CD4-positive, alpha-beta T cell treated with Interferon alpha-2 for 1 hour (primary cell): ENCODE measurements at places on chromosomes 3 and 15.
A peak's percentile ranks its signal among the peaks of the same experiment; 100 is the strongest.

GRCh38 chr3:1191026-1191425 is 98.2 kb downstream of the CNTN6 start:
- no peak for DNase-seq

- peak; percentile 64 for DNase-seq
These were observed at the start of gene PRRT3 for GRCh38 chr3:9951962-9952805. PRRT3 (minus strand) TSS chr3:9952408; CDS start chr3:9950115, 2,293 bp downstream.

- no peak for DNase-seq
These were observed 210.8 kb upstream of the ROPN1 start for GRCh38 chr3:124202754-124203153.

DNA sequence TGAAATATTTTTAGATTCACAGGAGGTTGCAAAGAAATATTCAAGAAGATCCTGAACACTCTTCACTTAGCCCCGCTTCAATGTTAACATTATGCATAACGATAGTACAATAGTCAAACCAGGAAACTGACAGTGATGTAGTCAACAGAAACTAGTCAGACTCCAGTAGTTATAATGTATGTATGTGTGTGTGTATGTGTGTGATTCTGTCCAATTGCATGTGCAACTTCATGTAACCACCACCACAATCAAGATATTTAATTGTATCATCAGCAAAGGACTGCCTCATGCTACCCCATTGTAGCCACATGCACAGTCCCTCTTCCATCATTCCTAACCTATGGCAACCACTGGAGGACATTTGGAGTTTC is 77.9 kb downstream of the APBA2 start:
- no peak for DNase-seq

- no peak for DNase-seq
These were observed 132.8 kb upstream of the NPHP3 start for GRCh38 chr3:132854856-132855535.

GRCh38 chr15:66089049-66089448 is 164.5 kb downstream of the MEGF11 start:
- DNase-seq = no peak

GRCh38 chr3:37279856-37280255 is 105.5 kb upstream of the LRRFIP2 start:
- no peak for DNase-seq
